ENCODE measurements at places on chromosomes 6 and 20.

- DNase-seq: no peak
These were observed 34.1 kb upstream of the LAMA4 start for GRCh38 chr6:112288475-112288874.

- DNase-seq: no peak
These were observed 31.0 kb downstream of the POM121L2 start for GRCh38 chr6:27281105-27281539.

- no peak for DNase-seq
These were observed 258.1 kb downstream of the CLIC5 start for GRCh38 chr6:45757443-45758130.

DNA sequence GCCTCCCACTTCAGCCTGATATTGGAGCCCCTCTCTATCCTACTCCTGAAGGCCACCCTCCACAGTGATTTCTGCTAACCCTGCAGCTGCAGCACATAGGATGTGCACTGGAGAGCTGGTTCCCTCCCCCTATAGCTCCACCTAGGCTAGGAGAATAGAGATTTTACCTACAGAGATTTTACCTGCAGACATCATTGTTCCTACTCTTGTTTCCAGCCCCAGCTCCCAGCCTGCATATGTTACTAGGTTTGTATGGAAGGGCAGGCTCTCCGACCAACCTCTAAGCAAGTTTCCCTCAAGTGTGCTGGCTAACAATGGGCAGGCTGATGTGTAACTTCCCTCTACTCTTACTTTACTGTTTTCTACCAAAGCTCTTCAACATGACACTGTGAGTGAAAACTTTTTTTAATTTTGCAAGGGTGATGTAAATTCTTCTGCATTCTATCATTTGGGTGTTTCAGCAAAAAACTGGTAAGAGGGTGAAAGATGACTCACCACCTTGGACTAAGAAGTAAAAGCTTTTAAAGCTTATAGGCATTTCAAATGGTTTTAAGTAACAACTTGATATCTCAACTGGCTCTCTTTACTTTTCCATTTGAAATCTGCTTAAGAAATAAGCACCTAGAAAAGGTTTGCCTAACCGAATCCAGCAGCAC is 106.8 kb downstream of the CDK19 start:
- no peak for DNase-seq

GRCh38 chr6:26411751-26412150 is 9.7 kb downstream of the BTN3A1 start:
- no peak for DNase-seq

DNA sequence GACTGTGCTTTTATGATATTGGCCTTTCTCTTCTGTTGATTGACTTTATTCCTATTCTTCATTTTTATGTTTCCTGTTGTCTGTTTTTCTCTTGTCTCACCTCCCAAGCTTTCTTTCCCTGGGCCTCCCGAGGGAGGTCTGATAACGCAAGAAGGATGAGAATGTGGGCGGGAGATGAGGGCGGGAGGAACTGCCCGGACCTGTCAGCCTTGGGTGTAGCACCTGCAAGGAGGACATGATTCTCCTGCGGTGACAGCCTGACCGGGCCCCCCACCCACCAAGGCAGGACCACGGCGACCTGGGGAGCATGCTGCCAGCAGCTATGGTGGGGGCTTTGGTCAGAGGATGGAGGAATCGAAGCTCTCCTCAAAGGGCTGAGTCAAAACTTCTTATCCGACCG is 86.9 kb downstream of the PLEKHG1 start:
- no peak for DNase-seq

DNA sequence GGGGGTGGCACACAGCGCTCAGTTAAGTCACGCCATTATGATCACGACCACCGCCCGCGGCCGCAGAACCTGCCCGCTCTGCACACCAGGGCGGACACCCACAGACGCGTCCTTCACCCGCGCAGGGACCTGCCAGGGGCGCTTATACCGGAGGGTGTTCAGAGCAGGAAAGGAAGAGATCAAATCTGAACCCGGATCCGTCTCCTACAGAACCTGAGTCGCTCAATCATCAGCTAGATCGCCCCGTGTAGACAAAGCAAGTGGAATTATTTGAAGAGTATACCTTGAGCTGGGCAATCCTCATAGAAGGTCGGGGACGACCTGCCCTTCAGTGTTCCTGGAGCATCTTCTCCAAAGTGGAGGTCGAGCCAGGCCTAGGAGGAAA is 14.4 kb upstream of the ZNF217 start:
- DNase-seq: no peak

DNA sequence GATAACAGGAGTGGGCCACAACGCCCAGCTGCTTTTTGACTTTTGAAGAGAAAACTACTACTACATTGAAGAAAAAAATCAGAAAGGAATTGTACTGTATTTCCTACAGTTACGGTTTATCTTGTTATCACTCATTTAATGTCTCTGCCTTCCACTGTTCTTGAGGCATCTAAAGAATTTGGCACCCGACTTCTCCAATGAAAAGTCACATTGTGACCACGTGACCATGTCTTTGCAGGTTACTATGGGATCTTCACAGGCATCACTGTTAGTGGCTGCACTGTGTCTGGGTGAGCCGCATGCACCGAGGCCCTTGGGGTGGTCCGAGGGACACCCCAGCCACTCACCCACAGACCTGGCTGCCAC is 26.8 kb downstream of the RRBP1 start:
- DNase-seq: no peak

GRCh38 chr20:18686696-18687095 is 98.8 kb downstream of the DTD1 start:
- DNase-seq: no peak

GRCh38 chr20:56391037-56391436 is 978 bp downstream of the AURKA start:
- no peak for DNase-seq

DNA sequence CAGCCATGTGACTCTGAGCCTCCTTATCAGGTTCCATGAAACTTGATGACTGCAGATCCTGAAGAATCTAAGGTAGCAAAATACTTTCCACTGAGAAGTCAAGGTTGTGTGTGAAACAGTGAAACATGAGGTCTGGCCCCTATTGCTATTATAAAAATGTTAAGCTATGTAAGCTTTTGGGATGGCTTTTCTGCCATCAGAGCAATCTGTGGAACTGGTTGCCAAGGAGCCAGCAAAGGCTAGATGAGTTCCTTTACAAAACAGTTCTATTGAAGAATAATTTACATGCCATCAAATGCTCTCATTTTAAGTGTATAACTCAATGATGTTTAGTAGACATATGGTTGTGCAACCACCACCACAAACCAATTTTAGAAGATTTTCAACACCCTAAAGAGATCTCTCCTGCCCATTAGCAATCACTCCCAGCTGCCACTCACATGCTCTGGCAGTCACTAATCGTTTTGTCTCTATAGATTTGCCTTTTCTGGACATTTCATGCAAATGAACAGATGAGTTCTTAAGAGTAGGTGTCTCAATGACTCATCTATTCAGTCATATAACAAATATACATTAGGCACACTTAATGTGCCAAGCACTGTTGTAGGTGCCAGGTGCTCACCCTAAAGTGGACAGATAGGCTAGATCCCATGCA is 19.9 kb upstream of the MEP1A start:
- no peak for DNase-seq

GRCh38 chr6:7486951-7487350 is 54.5 kb upstream of the DSP start:
- no peak for DNase-seq

DNA sequence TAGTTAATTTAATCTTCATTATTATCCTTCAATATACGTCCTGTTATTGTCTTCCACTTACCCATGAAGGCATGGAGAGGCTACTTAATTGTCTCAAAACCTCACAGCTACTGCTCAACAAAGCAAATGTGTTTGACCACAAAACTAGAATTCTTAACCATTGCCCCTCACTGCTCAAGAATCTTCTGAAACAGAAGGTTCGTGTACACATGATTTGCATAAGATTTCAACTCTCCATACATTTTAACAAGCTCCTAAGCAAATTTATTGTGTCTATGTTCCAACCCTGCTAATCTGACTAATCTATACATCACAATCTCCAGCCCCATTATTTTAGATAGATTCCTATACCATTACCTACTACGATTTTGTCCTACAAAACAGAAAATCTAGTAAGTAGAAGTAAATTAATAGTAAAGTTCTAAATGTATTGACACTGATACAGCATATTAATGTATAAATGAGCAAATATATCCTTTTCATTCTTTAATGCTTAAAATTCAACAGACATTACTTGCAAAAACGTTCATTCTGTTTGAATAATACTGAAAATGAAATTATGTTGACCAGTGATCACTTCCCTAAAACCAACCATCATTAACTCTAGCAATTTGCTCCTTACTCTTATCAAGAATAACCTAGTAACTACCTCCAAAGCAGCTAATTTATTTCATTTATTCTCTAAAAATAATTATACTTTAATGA is 89.7 kb upstream of the RNF217 start:
- no peak for DNase-seq

DNA sequence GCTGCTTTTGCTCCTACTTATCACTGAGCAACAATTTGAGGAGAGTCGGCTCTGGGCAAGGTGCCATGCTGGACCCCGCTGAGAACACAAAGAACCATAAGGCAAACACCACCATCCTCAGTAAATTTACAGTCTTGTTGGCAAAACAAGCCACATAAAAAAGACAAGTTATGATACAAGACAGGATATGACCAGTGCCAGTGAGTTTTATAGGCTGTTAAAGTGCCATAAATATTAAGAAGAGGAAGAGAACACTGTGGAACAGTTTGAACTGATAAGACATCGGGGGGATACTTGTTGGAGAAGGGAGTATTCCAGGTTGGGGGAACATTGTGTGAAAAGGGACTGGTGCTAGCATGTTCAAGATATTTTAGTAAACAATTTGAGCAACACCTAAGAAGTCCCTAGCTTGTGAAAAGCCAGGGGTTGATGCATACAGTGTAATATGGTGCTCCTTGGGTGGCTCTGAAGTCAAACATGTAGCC is 25.3 kb upstream of the RIPOR2 start:
- peak; percentile 35 for DNase-seq

DNA sequence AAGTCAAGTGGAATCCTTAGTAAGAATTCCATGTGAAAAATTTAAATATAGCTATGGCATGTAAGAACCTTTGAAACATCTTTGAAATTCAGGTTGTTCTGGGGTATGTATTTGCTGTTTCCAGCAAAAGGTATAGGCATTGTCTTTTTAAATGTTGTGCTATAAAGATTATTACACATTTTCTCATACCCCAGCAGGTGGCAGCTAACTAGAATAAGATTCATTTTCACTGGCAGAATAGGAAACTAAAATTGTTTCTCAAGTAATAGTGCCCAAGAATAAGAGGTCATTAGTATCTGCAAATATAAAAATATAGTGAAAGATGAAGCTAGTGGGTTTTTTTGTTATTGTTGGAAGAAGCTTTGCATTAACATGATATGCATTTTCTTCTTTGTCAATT is 1.8 kb downstream of the GRIK2 start:
- no peak for DNase-seq

DNA sequence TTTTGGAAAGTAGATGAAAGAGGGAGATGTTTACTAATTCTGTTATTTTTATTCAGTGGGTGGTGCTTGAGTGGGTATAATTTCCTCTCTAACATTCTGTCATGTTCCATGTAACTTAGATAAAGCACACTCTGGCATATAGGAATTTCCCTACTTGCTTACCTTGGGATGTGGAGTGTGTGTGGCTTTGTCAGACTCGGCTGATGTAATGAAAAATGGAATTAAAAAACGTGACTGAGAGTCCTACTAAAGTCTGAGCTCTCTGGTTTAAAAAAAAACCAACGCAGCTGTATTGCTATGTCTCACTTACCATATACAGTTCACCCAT is 98.3 kb downstream of the JARID2 start:
- no peak for DNase-seq

- peak; percentile 46 for DNase-seq
These were observed 55.7 kb upstream of the PRND start for GRCh38 chr20:4666001-4666479.

DNA sequence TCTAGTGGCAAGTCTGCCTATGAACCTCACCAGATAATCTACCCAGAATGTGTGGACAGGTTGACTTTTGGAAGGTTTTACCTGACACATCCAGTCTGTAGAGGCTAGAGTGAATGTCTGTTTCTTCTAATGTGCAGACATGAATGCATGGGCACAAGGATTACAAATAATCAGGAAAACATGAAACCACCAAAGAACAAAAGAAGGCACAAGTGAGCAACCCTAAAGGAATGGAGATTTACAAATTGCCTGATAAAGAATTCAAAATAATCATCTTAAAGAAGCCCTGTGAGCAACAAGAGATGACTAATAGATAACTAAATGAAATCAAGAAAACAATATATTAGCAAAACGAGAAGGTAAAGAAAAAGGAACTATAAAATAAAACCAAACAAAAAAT is 876.1 kb upstream of the ADGRB3 start:
- DNase-seq: no peak

GRCh38 chr6:37038292-37039198 is 33.1 kb downstream of the FGD2 start:
- DNase-seq: no peak

GRCh38 chr6:125558907-125559306 is 190.5 kb upstream of the HEY2 start:
- DNase-seq: no peak

- DNase-seq: no peak
These were observed 86.2 kb upstream of the BEND6 start for GRCh38 chr6:56868687-56869086.

DNA sequence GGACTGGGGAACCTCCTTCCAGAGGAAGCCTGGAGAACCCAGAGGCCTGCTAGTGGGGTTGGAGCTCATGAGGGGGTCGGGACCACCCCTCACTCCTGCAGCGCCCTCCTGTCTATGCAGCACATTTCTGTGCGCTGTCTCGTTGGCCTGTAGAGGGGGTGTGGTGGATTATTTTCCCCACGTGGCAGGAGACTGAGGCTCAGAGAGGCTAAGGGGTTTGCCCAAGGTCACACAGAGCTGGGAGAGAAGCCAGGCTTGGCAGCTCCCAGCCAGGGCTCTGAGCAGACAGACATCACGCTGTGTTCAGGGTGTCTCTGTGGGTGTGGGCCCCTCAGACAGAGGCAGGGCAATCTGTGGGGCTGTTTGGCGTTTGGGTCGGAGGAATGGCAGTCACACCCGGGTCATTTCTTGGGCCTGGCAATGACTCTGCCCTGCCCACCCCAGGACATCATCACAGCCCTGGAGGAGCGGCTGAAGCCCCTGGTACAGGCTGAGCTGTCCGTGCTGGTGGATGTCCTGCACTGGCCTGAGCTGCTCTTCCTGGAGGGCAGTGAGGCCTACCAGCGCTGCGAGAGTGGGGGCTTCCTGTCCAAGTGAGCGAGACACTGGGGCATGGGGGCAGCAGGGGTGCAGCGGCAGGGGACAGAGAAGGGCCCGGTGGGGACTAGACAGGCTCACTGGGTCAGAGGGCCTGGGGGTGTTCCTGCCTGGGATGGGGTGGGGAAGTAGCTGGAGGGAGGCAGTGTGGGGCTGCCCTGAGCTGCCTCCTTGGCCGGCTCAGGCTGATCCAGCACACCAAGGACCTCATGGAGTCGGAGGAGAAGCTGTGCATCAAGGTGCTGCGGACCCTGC is 27.7 kb downstream of the UQCC2 start:
- DNase-seq: no peak

- no peak for DNase-seq
These were observed 19.4 kb upstream of the SDHAF4 start for GRCh38 chr6:70547313-70547712.

Measured in activated T-cell treated with anti-CD3 and anti-CD28 coated beads, Interleukin-2, amount 50 U/mL, for 1 hour (primary cell).